Activated CD4-positive, alpha-beta T cell treated with anti-CD3 and anti-CD28 coated beads, Interleukin-2, amount 10 ng/mL, durations not matched to agents 7 days and 5 days (primary cell): ENCODE measurements at places on chromosomes 4 and X. TPM values are rescaled to one million over a fixed set of nuclear protein-coding genes. Genes with fewer than 3 reads are reported as not detected.

HSFX1 gene
- total RNA-seq, result 0.60 TPM

RBMXL3 gene
- not detected for total RNA-seq

DMP1 gene
- total RNA-seq, result not detected

GRCh38 chr4:161540265-161540664 is 623.5 kb downstream of the FSTL5 start:
- no peak for DNase-seq

GRCh38 chr4:138751309-138751708 is 264.3 kb upstream of the NOCT start:
- no peak for DNase-seq

DNA sequence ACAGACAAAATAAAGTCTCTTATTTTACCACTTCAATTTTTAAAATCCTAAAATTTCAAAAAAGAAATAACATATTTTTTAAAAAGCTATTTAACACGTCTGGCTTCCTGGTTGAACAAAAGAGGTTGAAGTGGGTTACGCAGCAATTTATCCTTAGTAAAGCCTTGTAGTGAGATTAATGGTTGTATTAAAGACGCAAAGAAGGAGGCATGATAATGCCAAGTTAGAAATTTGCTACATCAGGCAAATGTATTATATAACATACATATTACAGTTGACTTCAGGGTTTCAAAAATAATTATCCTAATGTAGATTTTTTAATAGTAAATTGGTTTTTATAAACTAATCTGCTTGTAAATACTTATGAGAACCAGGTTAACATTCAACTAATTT is 35.3 kb downstream of the ANKRD17 start:
- no peak for DNase-seq

DNA sequence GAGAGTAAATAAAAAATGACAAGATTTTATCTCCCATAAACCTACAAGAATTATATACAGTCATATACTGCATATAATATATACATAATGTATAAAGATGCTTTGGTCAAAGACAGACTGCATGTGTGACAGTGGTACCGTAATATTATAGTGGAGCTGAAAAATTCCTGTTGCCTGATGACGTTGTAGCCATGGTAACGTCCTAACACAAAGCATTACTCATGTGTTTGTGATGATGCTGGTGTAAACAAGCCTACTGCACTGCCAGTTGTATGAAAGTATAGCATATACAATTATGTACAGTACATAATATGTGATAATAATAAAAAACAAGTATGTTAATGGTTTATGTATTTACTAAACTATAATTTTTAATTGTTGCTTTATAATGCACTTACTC is 245.2 kb upstream of the CENPE start:
- no peak for DNase-seq

GRCh38 chr4:100063355-100063754 is 113.3 kb upstream of the H2AZ1 start:
- DNase-seq, result no peak

DNA sequence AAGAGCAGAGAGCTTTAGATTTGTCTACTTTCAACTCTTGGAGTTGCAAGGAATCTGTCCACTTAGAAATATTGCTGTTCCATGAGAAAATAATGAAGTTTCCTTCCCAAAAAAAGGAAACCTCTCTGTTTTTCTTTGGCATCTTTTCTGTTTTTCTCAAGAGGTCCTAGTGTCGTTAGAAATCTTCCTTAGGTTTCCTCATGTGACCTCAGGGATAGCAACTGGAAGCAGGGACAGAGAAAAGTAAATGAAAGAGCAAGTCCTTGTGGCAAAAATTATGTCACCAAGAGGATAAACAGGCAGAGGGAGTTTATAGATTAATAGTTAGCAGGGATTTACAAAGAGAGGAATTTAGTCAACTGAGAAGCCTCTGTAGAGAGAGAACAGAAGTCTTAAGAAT is 478.4 kb upstream of the ADGRL3 start:
- DNase-seq, result no peak

GRCh38 chrX:39121903-39122302 is 320.6 kb downstream of the MID1IP1 start:
- DNase-seq, result no peak

DNA sequence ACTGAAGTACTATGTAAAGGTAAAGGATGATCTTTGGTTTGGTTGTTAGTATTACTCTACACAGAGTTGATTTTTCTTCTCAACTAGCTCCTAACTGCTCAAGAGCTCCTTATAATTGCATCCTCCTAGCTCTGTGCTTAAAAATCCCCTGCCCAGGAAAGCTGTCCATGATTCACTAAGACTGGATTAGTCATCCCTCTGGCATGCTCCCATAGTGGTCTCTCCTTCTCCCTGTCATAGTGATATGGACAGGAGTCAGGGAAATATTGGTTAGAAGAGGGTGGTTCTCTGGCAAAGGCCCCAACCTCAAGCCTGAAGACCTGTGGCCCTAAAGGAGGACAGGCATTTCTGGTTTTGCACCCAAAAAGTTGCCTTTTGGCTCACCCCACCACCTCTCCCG is 242.3 kb upstream of the KCNIP4 start:
- no peak for DNase-seq

DNA sequence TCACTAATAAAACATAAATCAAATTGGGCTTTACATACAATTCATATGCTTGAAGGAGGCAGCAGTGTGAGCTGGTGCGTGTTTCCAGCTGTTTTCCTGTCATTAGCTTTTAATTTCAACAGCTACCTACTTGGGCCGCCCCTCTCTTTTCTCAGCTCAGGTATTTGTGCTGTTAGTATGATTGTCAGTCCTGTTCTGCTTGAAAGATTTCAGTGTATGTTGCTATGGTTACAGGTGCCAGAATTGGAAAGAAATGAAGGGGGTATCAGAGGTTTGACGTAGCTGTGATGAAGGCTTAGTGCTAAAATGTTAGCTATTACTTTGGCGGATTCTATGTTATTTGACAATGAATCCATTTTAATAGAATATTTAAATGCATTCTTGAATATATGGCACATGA is 440.3 kb downstream of the ZIC3 start:
- no peak for DNase-seq

DNA sequence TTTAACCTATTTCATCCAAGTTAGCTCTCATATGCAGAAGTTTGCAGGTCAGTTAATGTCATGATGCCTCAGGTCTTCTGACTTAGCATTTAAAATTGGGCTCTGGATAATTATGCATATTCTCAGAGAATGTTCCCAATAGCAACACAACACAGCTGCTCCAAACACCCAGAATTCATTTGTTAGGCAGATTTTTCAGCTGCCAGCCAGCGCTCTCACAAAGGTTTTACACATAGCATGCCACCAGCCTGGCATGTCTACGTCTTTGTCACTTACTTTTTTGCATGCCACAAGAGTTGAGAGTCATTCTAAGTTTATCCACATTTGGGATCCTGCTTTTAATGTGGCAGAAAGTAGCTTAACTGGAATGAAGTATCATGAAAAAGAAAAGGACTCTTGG is 84.8 kb downstream of the LIMCH1 start:
- no peak for DNase-seq

DNA sequence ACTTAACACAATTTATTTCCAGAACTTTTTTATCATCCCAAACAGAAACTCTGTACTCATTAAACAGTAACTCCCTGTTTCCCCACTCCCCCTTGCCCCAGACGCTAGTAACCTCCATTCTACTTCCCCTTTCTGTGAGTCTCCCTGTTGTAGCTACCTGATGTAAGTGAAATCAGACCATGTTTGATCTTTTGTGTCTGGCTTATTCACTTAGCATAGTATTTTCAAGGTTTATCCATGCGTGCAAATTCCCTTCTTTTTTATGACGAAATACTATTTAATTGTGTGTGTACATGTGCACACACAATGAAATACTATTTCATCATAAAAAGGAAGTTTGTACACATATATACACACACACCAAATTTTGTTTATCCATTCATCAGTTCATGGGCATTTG is 5.2 kb downstream of the PKD2 start:
- DNase-seq, result no peak

DNA sequence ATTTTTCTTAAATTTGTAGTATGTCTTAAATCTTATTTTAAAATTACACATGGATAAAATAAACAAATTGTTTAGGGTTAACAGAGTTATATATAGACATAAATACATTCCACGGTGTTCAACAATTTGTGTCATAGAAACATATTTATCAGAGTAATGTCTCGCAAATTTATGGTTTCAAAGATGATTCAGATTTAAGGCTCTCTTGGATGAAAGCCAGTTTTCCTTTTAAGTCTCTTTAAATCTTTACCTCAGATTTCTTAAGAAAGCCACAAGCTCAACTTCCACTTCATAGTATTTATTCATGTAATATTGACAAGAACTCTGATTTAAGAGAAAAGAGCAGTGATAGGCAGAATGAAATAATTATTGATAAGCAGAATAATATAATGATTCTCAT is 1254.8 kb upstream of the ADGRL3 start:
- no peak for DNase-seq
